Astrocyte of the spinal cord (primary cell): ENCODE measurements at places on chromosomes 4 and X.

GRCh38 chr4:158786121-158786601 lies 17.3 kb downstream of the FNIP2 start:
- peak; percentile 60 for DNase-seq

DNA sequence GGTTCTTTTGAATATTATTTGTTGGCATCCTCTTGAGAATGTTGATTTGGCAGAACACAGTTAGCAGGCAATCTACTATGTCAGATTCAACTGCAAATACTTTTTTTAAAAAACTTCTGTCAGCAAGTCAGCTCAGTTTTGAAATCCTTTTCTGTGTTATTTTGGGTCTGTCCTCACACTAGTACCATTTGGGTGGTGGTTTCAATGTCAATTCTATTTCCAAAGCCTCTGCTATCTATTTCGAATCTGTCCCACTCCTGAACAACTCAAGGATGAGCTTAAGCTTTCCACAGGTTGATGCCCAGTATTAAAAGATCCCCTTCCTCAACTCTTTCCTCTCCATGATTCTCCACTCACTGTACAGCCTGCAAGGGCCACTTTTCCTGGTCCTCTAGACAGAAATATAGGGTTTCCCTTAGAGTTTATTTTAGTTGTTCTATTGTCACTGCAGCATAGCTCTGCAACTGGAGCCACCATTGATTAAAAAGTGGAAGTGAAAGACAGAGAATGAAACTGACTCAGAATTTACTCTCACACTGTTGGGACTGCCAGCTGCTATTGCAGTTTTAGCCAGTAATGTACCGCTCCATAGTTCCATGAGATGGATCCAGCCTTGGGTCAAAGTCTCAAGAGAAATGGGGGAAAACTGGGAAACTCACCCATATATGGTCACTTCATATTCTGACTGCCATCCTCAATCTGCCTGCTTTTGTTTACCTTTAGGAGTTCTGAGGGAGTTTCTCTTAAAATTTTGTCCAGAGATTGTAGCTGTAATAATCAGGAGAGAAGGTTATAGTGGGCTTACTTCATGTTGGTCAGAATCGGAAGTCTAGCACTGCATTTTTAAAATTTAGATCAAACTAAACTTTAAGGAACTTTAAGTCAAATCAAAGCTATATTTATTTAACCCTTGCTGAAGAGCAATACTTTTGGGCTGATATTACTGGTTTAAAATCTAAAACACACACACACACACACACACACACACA lies 14.6 kb downstream of the HDX start:
- DNase-seq: no peak

DNA sequence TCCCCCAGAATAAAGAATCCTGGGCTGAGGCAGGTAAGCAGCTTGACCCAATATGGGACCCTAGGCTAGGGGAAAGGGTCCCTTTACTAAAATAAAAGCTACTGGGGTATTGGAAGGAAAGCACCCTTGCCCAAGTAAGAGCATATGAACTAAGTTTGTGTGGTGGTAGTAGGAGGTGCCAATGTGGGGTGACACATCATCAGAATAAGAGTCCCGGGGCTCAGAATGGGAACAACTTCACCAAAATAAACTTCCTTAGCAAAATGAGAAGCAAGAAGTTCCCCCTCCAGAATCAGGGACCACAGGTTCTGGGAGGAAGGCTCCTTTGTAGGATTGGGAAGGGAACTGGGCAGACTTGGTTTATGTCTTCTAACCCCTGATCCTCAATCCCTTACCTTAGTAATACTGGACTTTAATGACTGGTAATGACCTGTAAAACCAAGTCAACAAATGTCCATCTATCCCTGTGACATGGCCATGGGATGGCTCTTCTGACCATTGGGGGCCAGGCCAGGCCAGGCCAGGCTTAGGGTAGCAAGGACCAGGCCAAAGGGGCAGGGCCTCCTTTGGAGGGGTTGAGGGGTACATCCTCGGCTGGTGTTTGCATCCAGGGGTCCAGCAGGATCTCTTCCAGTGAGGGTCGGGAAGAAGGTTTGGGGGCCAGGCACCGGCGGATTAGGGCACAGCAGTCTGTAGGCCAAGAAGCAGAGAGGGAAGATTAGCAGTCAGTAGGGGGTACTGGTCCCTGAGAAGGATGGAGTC lies 2.3 kb upstream of the SLC35A2 start:
- DNase-seq: no peak

- DNase-seq: no peak
These were observed 13.2 kb upstream of the HCCS start for GRCh38 chrX:11097933-11098332.

DNA sequence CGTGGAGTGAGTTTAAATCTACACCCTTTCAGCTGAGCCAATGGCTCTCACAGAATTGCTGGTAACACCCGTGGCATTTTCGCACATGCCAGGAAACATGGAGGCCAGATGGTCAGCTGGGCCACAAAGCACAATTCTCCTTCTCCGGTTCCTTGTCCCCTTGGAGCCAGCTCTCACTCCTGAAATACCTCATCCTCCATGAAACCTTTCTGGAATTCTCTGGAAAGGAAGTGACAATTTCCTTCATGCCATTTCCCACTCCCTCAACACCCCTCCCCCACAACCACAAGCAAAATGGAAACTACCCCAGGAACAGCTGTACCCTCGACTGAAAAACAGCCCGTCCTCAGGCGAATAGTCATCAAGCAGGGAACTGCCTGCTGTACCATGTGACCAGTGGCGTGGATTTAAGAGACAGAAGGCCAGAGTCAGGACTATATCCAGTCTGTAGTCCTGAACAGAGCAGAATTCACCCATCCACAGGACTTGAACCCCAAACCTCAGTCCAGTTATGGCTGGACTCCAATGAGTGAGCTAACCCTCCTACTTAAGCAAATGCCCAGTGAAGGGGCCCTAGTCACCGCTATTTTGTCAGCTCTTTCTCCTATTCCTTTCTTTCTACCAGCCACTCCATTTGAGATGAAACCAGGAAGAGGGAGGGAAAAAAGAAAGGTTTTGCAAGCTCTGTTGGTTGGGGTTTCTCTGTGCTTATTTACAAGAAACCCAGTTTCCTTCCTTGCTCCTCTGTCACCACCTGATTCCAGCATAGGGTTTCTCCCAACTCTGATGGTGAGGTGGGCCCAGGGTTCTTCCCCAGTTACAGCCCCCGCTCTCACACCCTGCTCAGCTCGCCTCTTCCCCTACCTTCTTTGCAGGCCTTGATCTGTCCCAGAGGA lies 24.5 kb downstream of the ELF4 start:
- DNase-seq: no peak

GRCh38 chrX:104347860-104348259 lies 93.1 kb upstream of the ESX1 start:
- DNase-seq: peak; percentile 37

DNA sequence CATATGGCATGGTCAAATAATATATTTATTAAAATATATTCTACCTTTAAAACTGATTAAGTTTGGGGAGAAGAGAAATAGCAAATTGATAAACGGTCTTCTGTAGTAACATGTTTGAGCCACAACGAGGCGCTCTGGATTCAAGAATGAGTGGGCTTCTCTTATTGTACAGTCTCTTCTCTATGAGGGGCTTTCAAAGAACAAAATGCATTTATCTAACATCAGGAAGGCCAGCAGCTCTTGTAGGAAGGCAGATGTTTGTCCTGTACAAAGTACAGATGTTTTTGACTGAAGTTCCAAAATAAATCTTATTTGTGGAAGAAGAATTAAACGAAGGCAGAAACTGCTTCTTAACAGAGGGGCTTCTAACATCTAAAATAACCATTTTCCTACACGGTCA lies 153.6 kb downstream of the RASL11B start:
- DNase-seq: peak; percentile 77

GRCh38 chr4:66062044-66062443 lies 391.8 kb upstream of the EPHA5 start:
- DNase-seq: peak; percentile 45

DNA sequence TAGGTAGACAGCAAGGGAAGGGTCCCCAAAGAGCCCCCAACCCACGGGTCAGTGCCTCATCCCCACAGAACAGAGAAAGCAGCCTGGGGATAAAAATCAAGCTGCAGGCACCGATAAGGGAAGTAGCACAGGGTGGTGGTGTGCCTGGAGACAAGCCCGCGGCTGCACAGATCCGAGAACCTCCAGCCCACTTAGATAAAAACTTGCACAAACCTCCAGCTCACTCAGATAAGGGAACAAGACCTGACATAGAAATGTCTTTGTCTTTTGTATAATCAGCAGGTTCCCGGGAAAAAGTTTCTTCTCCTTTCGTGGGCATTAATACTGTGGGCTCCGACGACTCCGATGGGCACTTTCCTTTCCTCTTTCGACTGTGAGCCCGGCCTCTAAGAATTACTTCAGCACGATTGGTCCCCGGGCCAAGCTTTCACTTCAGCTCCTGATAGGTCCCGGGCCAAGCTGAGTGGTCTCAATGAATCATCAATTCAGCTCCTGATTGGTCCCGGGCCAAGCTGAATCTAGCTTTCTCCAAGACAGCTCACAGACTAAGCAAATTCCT lies 32.4 kb downstream of the PRDX4 start:
- peak; percentile 6 for DNase-seq

GRCh38 chr4:7306986-7307385 lies 114.6 kb downstream of the SORCS2 start:
- no peak for DNase-seq

DNA sequence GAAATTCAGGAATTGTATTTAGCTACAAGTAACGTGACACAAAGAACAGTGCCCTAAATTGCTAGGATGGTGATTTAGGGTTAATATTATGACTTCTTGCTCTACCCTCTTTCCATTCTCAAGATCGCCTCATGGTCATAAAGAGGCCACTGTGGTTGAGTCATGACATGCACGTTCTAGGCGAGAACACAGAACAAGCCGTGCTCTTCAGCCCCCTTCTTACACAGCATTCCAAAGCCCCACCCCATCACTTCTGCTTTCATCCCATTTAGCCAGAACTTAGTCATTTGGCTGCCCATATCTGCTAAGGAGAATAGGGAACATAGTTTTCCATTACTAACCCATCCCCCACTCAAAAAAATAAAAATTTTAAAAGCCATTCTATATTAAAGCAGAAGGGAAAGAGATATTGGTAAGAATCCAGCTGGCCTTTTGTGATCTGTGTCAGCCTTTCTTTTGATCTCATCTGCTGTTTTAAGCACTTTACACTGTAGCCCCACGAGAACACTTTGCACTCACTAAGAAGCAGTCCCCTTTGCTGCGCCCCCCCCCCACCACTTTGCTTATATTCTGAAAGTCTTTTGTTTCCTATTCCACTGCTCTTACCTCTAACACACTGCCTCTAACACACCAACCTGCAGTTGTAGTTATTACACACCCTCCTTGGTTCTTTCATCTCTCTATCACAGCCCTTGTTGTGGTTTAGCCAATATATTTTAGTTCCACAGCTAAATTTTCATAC lies 28.4 kb downstream of the NPNT start:
- peak; percentile 7 for DNase-seq

- peak; percentile 72 for DNase-seq
These were observed 73.9 kb downstream of the FAT4 start for GRCh38 chr4:125388613-125389012.

DNA sequence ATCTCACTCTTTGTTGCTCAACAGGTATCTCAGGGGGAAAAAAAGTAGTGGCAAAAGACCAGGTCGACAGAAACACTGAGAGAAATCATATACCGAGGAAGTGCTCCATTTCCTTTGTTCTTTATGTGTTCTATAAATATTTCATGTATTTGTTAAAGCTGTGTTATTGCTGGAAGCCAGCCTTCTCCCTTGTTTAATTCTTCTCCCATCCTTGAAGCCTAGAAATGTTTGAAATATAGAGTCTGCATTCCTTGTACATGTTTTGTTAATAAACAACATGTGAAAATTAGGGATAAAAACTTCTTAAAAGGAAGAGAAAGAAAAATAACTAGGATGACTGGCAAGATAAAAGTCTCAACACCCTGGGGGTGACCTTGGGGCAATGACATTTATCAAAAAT lies 186.2 kb downstream of the ANKRD50 start:
- peak; percentile 41 for DNase-seq

DNA sequence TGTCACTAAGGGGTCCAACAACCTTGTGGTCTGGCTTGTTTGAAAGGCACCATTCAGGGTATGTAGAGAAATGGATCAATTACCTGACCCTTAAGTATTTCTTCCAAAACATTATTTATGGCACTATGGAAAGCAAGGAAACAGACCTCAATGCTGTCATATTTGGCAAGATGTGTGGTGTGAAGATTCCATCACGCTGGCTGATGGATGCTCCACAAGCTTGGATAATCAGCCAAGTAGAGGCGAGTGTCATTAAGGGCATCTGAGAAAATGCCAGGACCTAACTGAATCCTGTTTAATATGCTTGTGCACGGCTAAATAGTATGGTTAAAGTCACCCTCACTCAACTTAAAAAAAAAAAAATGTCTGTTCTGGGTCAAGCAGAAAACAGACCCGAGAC lies 120.7 kb downstream of the COMMD8 start:
- DNase-seq: no peak

DNA sequence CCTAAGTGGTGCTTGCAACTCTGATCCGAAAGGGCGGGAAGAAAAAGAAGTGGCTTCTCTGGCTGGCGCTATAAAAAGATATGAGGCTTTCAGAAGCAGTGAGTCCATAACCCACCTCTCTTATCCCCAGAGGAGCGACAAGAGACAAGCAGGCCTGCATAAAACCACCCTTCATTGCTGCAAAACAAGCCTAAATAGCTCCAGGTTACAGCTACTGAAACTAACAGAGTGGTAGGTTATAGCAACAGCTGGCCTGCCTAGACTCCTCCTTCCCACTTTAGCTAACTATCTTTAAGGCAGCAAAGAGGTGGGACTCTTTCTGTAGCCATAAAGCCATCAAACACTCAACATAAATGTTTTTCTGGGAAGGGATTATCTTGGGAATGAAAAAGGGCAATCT lies 245.0 kb upstream of the GPR101 start:
- DNase-seq: no peak

DNA sequence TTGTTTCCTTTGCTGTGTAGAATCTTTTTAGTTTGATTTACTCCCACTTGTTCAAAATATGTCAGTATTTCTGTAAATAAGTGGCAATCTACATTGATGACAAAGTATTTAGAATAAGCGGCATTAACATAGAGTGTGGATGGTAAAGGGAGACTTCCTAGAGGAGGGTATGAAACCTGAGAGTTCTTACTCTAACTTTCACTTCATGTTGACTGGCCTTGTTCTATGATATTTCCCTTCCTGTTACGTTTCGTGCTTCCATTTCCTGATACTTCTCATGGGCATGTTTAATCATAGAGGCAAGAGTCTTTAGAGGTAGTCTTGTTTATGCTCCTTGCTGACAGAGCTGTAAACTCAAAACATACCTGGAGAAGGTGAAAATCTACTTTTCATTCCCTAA lies 408.9 kb downstream of the GLUD2 start:
- no peak for DNase-seq

- no peak for DNase-seq
These were observed 84.1 kb downstream of the MSN start for GRCh38 chrX:65751519-65751918.

- no peak for DNase-seq
These were observed 131.6 kb downstream of the BCOR start for GRCh38 chrX:39966176-39966575.

DNA sequence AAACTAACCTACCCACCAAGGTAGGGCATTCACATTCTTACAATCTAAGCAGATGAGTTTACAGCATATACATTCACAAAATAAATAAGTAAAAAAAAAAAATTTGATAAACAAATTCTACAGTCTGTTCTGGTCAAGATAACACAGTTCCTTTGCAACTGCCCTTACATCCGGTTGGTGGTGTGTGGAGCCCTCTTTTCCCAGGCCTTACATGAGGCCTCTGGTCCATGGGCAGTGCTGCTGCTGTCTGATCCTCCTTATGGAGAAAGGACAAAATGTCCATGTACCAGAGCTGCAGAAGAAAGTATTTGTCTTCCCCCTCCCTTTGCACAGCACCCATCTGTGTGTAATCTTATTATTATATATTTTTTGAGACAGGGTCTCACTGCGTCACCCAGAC lies 2.2 kb upstream of the SEPTIN11 start:
- no peak for DNase-seq

- no peak for DNase-seq
These were observed 156.8 kb upstream of the RASGEF1B start for GRCh38 chr4:81628489-81628888.
